A375 (cell line): ENCODE measurements at places on chromosomes 2 and 18. TPM values are rescaled to one million over a fixed set of nuclear protein-coding genes. Genes with fewer than 3 reads are reported as not detected.

AFF3 gene
- 2.0 and 2.5 TPM in 2 replicates for total RNA-seq

ANKRD30BL gene
- not detected in 2 replicates for total RNA-seq

FHOD3 gene
- total RNA-seq, result 10.5 and 12.1 TPM in 2 replicates

SULT1C2 gene
- 2.5 and 3.5 TPM in 2 replicates for total RNA-seq

DSG2 gene
- total RNA-seq, result 10.6 and 12.3 TPM in 2 replicates

TMEM37 gene
- not detected in 2 replicates for total RNA-seq

GPAT2 gene
- not detected in 2 replicates for total RNA-seq

TUBA3E gene
- total RNA-seq, result not detected in 2 replicates

SERPINB12 gene
- total RNA-seq, result not detected in 2 replicates

MCFD2 gene
- total RNA-seq, result 134 and 149 TPM in 2 replicates

KCNK3 gene
- 0.37 and 0.60 TPM in 2 replicates for total RNA-seq

ROCK2 gene
- 52.1 and 56.9 TPM in 2 replicates for total RNA-seq

SEPTIN10 gene
- total RNA-seq, result 26.1 and 33.1 TPM in 2 replicates

SGPP2 gene
- not detected in 2 replicates for total RNA-seq

TEX44 gene
- not detected in 2 replicates for total RNA-seq

PHOSPHO2 gene
- total RNA-seq, result 2.8 and 3.0 TPM in 2 replicates

XPO1 gene
- total RNA-seq, result 131 and 141 TPM in 2 replicates
